Stimulated activated CD8-positive, alpha-beta memory T cell treated with anti-CD3 and anti-CD28 coated beads, Interleukin-15, amount 100 ng/mL, for 4 hours (primary cell): ENCODE measurements at places on chromosomes 7 and 10.

- no peak for DNase-seq
Measured at GRCh38 chr10:97131181-97131628, 54.6 kb downstream of the SLIT1 start.

DNA sequence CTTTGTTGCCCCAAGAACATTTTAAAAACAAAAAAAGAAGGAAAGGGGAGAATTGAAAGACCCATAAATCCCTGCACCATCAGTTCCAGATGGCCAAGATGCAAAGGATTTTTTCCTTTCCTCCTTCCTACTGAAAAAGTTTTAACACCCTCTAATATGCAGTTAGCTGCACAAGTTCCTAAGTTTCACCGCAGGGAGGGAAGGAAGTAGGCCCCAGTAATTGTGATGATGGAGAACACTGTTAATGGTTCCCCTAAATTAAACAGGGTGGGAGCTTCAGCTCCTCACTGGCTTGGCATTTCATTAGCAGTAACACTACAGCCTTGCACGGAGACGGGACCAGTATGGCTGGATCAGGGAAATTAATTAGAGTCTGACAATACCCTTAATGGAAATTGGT lies 63.7 kb upstream of the PPIF start:
- no peak for DNase-seq

- DNase-seq: no peak
Measured at GRCh38 chr10:102604439-102604841, 39.8 kb upstream of the TRIM8 start.

DNA sequence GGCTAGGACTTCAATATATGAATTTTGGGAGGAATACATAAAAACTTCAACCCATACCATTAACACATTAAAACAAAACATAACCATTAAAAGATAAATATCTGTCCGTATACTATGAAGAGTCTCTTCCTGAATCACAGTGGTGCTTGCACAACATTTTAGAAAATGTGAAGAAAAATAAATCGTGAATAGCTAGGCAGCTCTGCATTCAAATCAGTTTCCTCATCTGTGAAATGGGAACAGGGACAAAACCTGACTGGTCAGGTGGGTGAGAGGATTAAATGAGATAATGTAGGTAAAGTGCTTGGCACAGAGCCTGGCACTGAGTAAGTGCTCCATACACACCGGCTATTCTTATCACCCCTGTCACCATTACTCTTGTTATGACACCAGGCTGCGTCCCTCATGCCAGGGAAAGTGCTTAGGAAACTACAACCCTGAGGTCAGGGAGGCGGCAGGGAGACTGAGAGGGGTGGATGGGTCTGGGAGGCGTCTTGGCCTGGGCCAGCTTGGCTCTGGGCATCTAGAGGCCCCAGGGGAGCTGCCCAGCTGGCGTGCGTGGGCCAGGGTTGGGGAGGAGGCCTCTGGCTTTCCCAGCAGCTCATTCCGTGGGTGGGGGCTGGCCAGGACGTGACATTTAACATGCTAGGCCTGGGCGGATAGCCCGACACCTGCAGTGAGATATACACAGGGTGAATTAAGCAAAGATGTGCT lies 78.3 kb downstream of the SH3PXD2A start:
- DNase-seq: no peak

GRCh38 chr10:5447056-5447455 lies 34.7 kb downstream of the NET1 start:
- no peak for DNase-seq

DNA sequence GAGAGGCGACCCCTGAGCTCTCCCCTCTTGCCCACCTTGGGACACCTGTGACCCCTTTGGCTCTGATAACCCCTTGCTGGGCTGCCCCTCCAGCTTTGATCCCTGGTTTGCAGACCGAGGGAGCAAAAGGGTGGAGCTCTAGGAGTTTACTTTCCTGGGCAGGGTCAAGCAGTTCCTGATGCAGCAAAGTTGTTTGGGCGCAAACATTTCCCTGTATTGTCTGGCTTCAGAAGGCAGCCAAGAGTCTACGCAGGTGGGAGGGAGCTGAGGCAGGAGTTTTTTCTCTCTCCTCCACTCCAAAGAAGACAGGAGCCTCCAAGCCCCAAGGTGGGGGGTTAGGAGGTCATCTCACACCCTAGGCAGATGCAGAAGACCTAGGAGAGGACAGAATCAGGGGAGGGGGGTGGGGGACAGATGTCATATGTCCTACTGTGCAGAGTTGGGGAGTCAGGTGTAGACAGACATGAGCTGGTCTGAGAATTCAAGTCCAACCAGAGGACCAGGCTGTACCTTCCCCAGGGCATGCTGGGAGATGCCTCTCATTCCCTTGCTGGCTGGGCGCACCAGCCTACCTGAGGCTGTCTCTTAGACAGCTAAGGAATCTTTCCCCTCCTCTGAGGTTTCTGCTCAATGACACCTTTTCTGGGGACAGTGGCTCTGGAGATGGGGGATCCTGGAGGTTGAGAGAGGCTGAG lies 20.5 kb downstream of the TMEM270 start:
- DNase-seq: no peak

- DNase-seq: no peak
Measured at GRCh38 chr7:70355198-70356020, 757.1 kb downstream of the AUTS2 start.

DNA sequence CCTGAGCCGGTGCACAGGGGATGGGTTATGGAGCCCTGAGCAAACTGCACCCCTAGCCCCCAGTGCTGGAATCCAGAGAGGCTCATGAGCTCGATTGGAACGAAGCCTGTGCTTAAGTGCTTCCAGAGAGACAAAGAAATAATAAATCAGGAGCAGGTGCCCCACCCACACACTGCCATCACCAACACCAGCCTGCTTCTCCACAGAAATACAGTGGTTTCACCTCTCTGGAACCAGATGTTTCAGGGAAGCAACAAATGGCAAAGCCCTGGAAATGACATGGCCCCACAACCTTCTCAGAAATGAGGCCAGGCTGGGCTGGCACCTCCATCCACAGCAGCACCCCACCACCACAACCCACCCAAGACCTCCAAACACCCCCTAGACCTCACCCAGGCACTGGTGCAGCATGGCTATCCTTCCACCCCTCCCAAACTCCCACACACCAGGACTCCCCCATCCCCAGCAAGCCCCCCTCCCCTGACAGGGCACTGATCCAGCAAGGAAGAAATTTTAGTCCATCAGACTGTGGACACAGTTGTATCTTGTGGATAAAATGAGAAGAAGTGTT lies 4.1 kb upstream of the SLC18A3 start:
- DNase-seq: no peak

- no peak for DNase-seq
Measured at GRCh38 chr7:1227814-1228544, 4.7 kb upstream of the UNCX start.

DNA sequence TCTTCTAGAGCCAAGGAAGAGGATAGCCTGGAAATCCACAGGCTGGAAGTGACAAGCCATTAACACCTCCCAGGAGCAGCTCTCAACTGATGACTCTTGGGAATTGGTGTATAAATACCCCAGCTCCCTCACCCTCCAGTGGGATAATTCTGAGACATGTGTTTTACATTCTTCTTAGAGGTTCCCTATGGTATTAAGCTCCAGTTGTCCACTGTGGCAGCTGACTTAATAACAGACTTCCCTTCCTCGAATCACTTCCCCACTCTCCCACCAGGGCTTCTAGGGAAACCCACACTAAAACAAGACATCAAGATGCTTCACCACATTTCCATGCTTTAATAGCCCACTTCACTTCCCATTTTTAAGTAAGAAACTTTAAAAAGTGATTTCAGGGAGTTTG lies 47.2 kb downstream of the FAM107B start:
- DNase-seq: no peak

DNA sequence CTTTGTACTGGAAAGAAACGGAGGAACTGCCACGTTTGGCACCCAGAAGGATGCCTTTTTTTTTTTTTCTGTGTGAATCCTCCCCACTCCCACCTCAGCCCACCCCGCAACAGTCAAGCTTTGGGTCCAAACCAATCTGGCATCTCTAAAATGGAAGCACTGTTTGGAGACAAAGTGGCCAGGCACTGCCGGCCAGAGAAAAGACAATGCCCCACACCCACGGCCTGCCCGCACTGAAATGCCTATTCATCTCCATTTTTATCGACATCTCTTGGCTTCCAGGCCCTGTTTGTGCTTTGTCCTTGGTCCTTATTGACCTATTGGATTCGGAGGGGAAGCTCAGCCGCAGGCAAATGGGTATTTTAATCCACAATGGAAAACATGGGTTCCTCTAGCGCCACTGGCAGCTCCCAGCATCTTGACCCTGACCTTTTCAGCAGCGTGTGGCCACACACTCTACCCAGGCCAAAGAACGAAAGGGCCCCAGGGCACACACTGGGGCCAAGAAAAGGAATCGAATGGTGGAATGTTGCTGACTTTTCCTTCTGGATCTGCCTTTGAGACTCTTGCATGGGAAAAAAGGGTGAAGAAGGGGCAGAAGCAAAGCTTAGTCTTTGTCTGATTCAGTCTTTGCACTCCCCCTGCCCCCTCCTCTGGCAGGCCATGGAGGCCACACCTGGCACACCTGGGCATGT lies 162.6 kb upstream of the CDCA7L start:
- no peak for DNase-seq

- DNase-seq: no peak
Measured at GRCh38 chr10:100419911-100420449, 42.8 kb upstream of the WNT8B start.

DNA sequence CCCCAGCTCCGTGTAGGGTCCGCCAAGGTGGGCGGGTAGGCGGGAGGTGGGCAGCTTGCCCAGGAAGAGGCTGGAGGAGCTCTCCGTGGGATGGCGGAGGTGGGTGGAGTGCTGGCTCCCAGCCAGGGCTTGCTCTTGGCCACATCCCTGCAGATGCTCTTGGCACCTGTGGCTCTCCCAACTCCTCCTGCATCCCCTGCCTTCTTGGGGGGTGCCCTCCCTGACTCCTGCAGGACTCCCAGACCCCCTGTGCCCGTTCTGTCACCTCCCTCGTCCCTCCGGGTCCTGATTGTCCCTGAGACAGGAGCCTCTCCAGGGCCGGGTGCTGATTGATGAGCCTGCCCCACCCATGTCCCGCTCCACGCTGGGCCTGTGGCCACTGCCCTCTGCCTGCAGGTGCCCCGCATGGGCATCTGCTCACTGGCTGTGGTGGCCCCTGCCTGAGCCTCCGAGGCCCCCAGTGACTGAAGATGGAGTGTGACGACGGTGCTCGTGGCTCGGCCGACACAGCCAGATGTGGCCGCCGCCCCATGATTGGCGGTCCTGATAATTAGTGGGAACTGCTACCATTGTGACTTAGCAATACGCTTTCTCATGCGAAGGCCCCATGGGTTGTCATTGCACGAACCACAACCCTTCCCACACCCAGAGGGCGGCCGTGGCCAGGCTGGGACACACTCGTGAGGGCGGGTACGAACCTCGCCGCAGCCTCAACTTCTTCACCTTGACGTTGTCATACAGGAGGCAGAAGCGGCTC lies 23.6 kb downstream of the CFAP46 start:
- no peak for DNase-seq

DNA sequence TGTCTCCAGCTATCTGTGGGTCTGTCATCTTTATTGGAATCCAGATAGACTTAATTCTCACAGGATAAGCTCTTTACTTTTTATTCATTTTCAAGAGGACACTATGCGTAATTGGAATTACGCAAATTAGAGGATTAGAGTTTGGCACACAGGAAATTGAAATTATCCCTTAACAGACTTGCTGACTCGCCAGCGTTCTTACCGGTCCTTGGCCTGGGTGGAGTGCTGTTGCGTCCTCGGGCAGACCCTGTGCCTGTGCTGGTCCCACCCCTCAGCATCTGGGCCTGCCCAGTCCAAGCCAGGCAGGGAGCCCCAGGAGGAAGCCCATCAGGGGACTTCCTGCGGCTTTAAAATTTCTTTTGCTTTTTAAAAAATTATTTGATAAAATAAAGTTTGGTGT lies 101.8 kb downstream of the MKI67 start:
- DNase-seq: no peak

DNA sequence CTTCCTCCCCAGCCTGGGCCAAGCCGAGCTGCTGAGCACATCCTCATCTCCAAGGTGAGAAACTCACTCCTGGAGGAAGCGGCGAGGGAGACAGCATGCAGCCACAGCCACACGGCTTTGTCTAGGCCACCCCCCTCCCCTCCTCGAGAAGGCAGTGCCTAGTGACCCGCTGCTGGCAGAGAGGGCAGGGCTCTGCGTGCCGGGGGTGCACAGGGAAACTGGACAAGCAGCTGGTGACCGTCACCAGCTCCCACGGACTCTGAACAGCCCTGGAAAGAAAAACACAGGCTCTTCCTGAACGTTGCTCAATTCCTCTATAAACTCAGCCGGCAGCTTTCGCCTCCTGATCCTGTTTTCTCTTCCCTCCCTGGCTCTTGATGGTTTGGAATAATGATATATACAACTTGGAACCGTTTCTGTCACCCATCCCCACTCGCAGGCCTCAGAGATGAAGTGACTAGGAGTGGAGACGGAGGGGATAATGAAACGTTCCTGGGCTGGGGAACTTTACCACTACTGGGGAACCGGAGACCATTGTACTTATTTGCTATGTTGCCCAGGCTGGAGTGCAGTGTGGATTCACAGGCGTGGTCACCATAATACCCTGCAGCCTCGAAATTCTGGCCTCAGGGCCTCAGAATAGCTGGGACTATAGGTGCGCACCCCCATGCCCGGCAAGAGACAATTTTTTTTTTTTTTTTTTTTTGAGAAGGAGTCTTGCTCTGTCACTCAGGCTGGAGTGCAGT lies 19.3 kb downstream of the PAPOLB start:
- no peak for DNase-seq

GRCh38 chr7:5507013-5507412 lies 83.4 kb upstream of the TNRC18 start:
- no peak for DNase-seq

- no peak for DNase-seq
Measured at GRCh38 chr7:142442396-142442795, 184.5 kb upstream of the PRSS58 start.

DNA sequence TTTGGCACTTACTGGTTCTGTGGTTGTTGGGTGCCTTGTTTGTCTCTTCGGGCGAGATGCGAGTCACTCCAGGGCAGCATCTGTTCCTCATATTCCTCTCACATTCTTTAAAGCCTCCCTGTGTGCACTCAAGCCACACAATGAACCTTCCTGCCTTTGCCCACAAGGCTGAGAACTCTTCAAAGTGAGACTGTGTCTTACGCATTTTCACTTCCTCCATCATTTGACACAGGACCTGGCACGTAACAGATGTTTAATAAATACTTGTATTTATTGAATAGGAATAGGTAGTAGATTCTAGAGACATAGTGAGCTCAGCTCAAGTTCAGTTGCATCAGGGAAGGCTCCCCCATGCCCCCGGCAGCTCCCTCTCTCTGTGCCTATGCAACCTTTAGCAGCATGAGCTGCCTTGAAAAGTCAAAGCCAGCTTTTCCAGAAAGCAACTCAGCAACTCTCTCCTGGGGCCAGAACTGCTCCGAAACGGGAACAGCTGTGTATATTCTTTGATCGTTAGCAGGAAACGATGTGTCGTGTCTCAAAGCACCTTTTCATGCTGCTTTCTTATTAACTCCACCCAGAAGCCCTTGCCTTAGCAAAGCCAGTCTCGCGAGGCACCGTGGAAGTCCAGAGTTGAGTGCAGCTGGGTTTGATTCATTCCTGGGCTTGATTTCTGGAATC lies 97.5 kb downstream of the PFKFB3 start:
- no peak for DNase-seq

DNA sequence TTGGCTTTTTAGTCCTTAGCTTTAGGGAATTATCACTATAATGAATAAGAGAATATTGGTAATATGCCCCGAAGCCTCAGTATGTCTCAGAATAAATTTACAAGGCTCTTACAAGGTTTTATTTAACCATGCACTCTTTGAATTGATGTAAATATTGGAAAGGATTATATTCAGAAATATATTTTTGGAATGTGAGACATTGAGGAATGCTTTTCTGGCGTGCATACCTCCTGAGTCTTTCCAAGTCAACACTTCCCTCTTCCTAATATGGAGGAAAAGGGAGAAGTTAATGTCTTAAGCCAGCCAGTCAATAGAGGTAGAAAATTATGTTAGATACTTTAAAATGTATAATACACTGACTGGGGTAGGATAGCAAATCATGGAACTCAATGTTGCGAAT lies 1.2 kb upstream of the OR2F1 start:
- no peak for DNase-seq
